ENCODE measurements at places on chromosomes 1 and 21.

- no peak for DNase-seq
These were observed 36.7 kb downstream of the FOXD2 start for GRCh38 chr1:47474278-47475193.

DNA sequence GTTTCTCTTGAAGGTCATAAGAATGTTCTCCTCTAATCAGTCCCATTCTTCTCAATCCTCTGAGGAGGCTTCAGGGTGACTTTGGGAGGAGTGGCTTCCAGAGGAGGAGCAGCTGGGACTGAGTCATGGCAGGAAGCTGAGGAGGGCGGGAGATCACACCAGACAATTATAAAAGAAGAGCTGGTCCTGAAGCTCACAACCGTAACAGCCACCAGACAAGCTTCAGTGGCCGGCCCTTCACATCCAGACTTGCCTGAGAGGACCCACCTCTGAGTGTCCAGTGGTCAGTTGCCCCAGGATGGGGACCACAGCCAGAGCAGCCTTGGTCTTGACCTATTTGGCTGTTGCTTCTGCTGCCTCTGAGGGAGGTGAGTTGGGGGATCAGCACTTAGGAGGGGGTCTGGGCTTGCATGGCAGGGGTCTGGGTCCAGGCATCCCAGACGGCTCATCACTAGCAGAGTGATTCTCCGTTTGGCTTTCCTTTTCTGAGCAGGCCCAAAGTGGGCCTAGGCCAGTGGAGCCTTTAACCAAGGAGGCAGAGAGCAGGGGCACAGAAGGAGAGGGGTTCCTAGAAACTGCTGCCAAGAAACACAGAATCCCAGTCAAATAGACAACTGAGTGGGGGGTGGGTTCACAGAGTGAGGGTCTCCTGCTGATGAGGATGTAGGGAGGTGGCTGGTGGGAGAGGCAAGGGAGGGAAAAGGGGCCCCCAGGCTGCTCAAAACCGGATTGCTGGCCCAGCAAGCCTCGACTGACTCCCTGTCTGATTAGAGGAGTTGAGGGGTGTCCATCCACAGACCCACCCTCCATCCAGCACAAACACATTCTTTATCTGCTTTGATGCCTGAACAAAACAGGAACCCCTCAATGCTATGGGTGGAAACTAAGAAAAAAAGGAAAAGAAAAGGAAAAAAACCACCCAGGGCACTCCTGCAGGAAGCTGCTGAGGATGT lies at the start of gene ECM1:
Gene ECM1 (plus strand): TSS at position 198 of the 953 bp plus-strand sequence. CDS start 101 bp downstream, at position 299.
- no peak for DNase-seq

DNA sequence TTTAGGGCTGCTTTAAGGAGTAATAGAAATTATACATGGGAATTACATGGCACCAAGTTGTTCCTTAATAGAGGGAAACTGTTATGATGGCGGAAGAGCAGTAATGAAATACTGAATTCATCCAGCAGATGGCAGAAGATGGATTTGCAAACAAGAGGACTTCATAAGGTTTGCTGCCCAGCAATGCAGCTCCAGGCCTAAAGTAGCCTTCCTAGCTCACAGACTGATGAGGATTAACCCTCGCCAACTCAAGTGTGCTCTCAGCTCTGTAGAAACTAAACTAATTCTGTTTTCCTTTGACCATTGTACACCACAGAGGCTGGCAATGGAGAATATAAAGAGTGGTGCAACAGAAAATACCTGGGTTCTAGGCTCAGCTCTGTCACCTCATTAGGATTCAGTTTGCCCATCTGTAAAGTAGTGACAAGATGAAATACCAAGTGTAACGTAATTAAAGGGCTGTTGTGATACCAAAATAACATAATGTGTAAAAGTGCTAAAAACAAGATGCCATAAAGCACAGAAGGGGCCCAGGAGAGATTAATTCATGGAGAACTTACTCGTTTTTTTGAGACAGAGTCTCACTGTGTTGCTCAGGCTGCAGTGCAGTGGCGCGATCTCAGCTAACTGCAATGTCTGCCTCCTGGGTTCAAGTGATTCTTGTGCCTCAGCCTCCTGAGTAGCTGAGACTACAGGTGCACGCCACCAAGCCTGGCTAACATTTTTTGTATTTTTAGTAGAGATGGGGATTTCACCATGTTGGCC lies 102.4 kb upstream of the SERBP1 start:
- DNase-seq, result peak; percentile 62

DNA sequence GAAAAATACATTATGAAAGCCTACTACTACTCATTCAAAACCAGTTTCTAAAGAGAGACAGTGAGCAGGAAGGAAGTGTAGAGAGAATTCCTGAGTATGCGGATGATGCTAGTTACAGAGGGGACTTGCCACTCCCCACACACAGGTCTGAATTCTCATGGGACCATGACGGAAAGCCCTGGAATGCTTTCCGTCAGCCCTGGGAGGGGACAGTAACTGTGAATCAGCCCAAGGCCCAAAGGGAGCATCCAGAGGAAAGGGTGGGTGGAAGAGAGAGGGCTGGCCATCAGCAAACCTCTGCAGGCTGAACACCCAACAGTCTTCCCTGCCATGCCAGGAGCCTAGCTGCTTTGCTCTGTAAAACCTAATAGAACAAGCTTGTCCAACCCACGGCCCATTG lies 36.4 kb downstream of the RCSD1 start:
- no peak for DNase-seq

DNA sequence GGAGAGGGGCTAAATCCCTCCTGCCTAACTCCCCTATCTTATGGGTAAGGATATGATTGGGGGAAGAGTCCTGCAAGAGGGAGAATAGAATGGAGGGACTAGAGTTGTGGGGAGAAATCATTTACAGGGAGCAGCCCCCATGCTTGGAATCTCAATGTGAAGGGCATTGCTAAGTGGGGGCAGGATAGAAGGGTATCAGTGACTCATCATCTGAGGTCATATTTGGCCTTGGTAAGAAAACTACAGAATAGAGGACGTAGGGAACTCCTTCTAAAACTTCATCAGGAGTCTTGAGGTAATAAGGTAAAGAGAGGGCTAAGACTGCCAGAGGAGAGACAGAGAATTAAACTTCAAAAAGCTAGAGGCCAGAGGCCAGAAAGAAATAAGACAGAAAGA lies 487 bp downstream of the HJV start:
- DNase-seq, result no peak

DNA sequence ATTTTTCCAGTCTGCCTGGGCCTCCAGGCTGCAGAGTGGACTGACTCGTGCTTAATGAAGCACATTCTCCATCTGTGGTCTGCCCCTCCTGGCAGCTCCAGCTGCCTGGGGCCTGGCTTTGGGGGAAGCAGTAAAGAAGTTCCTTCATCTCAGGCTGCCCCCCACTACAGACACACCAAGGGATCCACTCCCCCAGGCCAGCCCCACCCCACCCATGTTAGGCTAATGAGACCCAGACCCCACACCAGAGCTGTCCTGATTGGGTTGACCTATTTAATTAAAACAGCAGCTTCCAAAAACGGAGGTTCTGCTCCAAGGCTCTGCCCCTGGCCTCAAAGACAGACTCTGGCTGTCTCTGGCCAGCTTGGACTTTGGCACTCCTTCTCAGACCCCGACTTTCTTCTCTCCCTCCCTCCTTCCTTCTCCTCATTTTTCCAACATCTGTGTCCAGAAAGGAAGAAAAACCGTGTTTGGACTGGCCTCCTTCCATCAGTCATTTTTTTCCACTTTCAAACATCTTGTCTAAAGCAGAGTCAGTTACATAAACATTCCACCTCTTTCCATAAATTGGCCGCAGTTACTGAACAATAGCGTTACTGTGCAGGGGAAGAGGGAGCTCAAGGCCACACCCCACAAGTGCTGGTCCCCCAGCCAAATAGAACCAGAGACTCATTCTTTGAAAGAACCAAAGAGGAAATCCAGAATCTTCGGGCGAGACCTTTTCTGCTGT lies 29.7 kb downstream of the SERTAD4 start:
- peak; percentile 43 for DNase-seq

DNA sequence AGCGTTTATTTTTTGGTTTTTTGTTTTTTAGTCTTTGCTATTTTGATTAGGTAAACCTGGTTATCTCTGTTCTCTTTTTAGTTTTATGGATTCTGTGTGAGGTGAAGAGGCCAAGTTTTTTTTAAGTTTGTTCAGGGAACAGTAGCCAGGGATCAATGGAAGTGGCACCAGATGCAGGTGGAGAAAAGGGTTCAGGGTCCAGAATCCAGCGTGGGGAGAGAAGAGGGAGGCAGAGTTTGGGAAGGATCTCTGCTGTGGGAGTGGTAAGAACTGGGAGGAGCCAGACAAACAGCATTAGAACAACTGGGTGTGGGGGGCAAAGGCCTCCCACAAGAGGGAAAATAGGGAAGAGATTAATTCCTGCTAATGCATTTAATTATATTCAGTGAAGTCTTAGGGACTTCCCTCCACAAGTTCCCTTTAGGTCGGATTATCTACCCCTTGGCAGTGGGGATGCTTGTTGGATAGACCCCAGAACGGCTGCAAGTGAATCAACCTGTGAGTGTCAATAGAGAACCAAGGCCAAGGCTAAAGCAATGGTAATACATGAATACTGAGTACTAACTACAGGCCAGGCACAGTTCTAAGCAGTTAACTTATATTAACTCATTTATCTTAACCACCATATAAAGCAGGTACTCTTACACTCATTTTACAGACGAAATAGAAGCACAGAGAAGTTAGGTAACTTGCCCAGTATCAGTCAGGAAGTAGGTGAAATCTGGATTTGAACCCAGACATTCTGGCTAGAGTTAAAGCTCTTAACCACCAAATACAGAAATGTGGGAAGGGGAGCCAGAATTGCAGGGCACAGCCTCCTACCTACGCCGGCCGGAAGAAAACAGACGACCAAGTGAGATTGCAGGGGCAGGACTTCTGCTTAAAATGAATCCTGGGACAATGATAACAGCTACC lies 498 bp downstream of the GNAT2 start:
- no peak for DNase-seq

- no peak for DNase-seq
These were observed 38.6 kb downstream of the VANGL2 start for GRCh38 chr1:160438935-160439334.

- no peak for DNase-seq
These were observed 14.7 kb upstream of the KCNJ15 start for GRCh38 chr21:38242061-38242460.

DNA sequence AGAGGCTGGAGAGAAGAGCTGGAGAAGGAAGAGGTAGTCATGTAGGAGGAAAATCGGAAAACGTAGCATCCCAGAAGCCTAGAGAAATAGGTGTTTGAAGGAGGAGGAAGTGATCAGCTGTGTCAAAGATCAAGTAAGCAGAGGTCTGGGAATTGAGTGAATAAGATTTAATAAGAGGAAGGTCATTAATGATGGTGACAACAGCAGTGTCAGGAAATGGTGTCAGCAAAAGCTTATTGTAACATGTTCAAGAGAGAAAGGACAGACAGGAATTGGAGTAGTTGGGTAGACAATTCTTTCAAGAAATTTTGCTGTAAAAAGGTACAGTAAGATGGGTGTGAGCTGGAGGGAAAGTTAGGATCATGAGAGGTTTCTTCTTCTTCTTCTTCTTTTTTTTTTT lies 41.6 kb upstream of the SLC6A9 start:
- DNase-seq, result no peak

- DNase-seq, result no peak
These were observed at the start of gene PRKACB for GRCh38 chr1:84143796-84144565. Gene PRKACB (plus strand): TSS chr1:84144271. CDS start chr1:84144362, 91 bp downstream.

DNA sequence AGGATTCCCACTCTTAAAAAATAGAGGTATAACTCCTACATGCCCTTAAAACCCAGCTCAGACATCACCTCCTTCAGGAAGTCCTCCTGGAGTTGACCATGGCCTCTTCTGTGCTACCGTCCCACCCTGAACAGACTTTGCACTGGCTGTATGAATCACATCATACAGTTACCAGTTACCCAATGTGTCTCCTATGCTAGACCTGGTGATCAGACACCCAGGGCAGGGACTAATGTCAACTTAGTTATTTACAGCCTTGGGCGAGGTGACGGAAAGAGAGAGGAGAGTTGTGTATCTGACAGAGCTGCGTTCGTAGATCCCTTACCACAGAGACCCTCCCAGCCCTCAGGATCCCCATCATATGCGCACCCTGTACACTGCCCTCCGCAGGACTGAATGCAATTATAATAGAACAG lies 72.7 kb downstream of the SLC66A1 start:
- no peak for DNase-seq

- DNase-seq, result no peak
These were observed 1412.1 kb downstream of the PLA2G4A start for GRCh38 chr1:188240772-188241406.

DNA sequence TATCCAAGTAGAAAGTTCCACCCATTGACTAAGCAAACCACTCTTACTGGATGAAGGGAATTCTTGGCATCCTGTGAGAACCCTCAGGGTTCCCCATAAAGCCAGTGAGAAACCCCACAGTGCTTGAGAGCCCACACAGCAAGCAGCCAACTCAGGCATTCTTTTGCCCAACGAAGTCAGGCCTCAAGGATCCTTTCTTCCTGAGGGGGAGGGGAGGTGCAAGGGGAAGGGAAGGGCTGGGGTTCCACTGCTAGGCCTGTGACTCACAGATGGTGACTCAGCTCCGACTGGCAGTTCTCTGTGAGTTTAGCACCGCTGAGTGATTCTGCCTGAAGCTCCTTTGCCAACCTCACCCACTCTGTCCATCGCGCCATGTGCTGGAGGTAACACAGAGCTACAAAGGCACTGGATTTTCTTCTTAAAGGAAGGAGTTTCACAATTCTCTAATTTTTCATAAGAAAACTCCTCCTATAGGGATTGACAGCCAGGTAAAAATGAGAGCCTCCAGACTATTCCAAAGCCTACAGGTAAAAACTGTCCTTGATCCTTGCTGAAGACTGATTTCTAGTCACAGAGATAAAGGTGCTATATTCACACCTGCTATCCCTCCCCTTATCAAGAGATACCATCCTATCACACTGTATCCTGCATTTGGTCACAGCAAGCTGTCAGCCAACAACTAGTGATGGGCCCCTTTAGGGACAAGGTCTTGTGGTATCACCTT lies 4.8 kb downstream of the ENO1 start:
- no peak for DNase-seq

- DNase-seq, result peak; percentile 39
These were observed 22.4 kb downstream of the NOS1AP start for GRCh38 chr1:162091681-162092524.

DNA sequence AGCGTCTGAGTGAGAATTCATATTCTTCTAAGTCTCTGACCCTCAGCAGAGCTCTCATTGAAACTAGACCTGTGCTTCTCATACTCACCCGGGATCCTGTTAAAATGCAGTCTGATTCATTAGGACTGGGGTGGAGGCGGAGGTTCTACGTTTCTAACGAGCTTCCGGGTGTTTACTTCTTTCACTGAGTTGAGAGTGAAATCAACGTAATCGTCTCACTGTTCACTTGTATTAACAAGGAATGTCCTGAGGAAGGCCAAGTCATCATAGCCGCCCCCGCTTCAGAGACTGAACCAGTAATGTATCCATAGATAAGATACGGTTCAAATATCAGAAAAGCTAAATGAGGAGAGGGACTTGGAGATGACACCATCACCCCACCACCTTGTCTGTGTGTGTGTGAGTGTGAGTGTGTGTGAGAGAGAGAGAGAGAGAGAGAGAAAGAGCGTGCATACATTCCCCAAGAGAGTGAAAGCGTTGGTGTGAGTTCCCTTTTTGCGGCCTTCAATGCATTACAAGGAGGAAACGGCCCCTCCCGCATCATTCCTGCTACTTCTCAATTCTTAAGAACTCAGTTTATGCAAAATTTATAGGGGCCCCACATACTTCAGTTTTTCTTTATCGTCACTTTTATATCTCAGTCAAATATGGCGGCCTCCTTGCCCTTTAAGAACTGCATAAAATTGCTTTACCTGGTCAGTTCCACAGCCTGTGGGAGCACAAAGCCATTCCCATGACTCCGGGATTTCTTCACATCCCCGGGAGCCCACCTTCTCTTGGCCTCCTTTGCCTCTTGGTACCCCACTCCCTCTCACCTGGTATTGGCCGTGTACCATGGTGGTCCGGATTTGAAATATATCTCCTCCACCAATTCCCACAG lies 19.8 kb downstream of the KMO start:
- no peak for DNase-seq

GRCh38 chr1:16072616-16073484 lies 601 bp downstream of the FAM131C start:
- DNase-seq, result no peak

All from retina (tissue), 1 donor.